Activated naive CD4-positive, alpha-beta T cell treated with anti-CD3 and anti-CD28 coated beads for 36 hours (primary cell): ENCODE measurements at places on chromosomes 6 and 20. TPM values are rescaled to one million over a fixed set of nuclear protein-coding genes. Genes with fewer than 3 reads are reported as not detected.

Gene CITED2
- total RNA-seq, result 22.9 TPM

Gene EPHA7
- not detected for total RNA-seq

Gene GFRA4
- not detected for total RNA-seq

Gene PRSS16
- 1.3 TPM for total RNA-seq

Gene GSTA2
- not detected for total RNA-seq

Gene FOXP4
- 15.9 TPM for total RNA-seq

Gene ATP6V1G2
- 1.4 TPM for total RNA-seq

Gene NHLRC1
- 0.25 TPM for total RNA-seq

Gene EDN3
- total RNA-seq, result not detected

Gene SMOC2
- total RNA-seq, result not detected

Gene TRDN
- not detected for total RNA-seq
